Neural crest cell (in vitro differentiated cells): ENCODE measurements at places on chromosomes 16 and 17.

DNA sequence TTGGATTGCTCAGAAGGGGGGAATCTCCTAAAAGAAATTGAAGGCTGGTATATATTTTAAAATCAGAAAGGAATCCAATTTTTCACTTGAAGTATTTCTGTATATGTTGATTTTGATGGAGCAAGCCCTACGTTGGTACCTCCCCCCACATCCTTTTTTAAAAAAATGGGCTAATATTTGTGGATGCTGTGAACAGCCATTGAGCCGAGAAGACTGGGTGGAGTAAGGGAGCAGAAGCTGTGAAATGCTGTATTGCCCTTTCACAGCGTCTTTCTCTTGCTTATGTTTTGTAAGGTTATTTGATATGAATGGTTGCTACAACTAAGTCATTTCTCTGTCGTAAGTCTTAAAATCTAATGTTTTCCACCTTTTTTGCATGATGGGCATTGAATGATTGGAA is 2.3 kb downstream of the PAFAH1B1 start:
- no peaks in the 10 kb centered on the region for H3K27me3 ChIP-seq
- H3K4me1 ChIP-seq: peaks cover 48% of the 10 kb centered on the region
- H3K4me3 ChIP-seq: peak overlapping the region; percentile 94
- DNase-seq: no peak
- H3K36me3 ChIP-seq: no peaks in the 10 kb centered on the region

DNA sequence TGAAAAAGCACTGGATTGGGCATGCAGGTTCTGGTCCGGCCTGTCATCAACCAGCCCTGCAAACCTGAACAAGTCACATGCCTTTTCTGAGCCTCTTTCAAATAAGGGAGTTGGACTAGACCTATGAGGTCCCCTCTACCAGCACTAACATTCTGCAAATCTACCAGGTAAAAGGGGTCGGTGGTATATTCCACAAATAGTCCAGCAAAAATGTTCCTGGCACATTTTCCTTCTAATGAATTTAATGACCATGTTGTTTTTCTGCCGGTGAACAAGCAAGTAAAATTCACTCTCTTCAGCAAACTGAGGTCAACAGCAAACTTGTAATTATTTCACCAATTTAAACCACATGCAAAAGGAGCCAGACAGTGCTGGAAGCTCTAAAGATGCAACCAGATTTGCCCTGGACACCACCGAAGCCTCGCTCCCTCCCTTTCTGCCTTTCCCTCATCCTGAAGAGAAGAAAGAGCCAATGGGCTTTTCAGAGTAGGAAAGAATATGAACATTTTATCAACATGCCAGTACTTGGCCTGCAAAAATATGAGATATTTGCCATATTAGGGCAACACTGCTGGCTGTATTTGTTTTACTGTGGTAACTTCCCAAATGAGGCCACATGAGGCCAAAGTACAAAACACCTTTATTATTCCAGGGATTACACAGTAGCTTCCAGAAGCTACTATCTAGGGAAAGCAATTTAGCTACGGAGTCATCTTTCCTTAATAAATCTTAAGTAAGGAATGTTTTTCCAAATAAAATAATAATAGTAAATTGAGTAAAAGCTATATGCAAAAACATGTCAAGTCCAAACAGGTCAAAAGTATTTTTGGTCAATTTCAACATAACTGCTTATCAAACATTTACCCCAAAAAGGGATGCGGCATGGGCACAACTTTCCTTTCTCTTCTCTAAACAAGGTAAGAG is 45.0 kb downstream of the USP31 start:
- H3K36me3 ChIP-seq: peaks cover 15% of the 10 kb centered on the region
- DNase-seq: no peak

DNA sequence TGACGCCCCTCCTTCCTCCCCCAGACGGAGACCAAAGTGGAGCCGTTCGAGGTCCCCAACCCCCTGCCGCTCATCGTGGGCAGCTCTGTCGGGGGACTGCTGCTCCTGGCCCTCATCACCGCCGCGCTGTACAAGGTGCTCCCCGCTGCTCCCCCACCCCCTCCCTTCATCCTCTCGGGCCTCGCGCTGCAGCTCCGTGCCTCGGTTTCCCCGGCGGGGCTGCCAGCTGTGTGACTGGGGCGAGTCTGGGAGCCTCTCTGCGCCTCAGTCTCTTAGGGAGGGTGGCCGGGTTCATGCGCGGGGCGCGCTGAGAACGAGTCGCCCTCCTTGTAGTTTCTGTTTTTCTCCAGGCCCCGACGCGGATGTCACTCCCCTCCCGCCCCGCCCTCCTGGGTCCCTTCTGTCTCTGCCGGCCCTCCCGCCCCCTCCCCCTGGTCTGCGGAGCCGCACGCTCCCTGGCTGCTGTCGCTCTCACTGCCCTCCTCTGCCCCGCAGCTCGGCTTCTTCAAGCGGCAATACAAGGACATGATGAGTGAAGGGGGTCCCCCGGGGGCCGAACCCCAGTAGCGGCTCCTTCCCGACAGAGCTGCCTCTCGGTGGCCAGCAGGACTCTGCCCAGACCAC is 23.7 kb upstream of the ITGAX start:
- no peaks in the 10 kb centered on the region for H3K4me1 ChIP-seq
- H3K27me3 ChIP-seq: peaks cover 66% of the 10 kb centered on the region
- no peak overlapping the region for H3K27ac ChIP-seq
- H3K4me3 ChIP-seq: no peak overlapping the region
- no peak for DNase-seq

GRCh38 chr17:50462446-50462845 is 6.2 kb downstream of the CHAD start:
- peaks cover 7% of the 10 kb centered on the region for H3K4me1 ChIP-seq
- peaks cover 5% of the 10 kb centered on the region for H3K27me3 ChIP-seq
- DNase-seq: no peak
- no peak overlapping the region for H3K4me3 ChIP-seq

DNA sequence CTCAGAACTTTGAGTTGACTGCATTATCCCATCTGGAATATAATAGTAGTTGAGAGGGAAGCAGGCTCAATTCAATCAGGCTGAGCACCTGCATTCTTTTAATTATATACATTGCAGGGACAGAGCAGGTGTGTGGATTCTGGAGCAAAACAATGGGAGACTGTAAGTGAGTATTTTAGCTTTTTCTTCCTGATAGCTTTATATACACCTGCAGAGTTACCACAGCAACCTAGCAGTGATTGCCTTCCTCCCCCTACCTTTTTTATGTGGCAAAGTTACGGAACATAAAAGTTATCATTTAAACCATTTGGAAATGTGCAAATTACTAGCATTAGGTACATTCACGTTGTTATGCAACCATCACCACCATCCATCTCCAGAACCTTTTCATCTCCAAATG is 25.4 kb upstream of the RHOT1 start:
- peaks cover 9% of the 10 kb centered on the region for H3K4me1 ChIP-seq
- no peaks in the 10 kb centered on the region for H3K36me3 ChIP-seq
- no peaks in the 10 kb centered on the region for H3K27me3 ChIP-seq
- H3K4me3 ChIP-seq: no peak overlapping the region
- H3K27ac ChIP-seq: no peak overlapping the region

GRCh38 chr17:41717408-41718286 is 5.5 kb downstream of the GAST start:
- peaks cover 18% of the 10 kb centered on the region for H3K4me1 ChIP-seq
- DNase-seq: no peak
- no peaks in the 10 kb centered on the region for H3K27me3 ChIP-seq
- no peak overlapping the region for H3K4me3 ChIP-seq
- H3K27ac ChIP-seq: peak overlapping the region; percentile 87
